ENCODE measurements at places on chromosomes 1 and 21. TPM values are rescaled to one million over a fixed set of nuclear protein-coding genes. Genes with fewer than 3 reads are reported as not detected.

DNA sequence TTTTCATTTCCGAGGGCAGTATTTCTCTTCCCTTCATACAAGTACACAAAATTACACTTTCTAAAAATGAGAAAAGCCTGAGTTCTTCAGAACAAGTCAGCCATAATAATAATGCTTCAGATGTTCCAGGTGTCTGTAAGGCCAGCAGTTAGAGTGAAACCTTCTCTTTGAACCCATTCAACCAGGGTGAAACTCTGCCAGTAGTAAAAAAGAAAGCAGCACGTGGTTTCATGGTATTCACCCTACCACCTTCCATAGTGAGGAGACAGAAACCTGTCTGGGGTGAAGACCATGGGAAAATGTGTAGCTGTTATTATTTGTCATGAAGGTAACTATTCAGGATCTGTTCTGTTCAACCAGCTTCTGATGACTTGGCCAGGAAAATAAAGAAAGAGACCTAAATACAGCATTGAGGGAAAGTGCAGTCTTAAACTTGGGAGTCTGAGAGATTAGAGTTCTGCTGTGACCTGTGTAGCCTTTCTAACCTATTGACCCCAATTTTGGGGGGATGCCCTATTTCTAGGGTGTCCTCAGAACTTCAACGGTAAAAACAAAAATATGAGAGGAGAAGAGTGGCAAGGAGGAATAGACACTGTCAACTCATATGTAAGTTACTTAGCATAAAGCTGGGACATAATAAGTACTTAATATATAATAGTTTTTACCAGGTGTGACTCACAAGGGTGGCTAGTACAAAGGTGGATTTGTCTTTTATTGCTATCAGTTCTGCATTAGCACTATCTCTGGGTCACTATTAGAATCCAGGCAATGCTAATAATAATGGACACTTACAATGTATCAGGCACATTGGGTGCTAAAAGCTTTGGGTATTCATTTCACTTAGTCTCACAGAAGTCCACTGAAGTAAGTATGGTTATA is 70.0 kb upstream of the TNFSF4 start:
- no peak for DNase-seq

Gene KANK4
- polyA plus RNA-seq: 21.2 TPM

- no peak for DNase-seq
These were observed 1381.8 kb downstream of the MRPL39 start for GRCh38 chr21:24225431-24225830.

DNA sequence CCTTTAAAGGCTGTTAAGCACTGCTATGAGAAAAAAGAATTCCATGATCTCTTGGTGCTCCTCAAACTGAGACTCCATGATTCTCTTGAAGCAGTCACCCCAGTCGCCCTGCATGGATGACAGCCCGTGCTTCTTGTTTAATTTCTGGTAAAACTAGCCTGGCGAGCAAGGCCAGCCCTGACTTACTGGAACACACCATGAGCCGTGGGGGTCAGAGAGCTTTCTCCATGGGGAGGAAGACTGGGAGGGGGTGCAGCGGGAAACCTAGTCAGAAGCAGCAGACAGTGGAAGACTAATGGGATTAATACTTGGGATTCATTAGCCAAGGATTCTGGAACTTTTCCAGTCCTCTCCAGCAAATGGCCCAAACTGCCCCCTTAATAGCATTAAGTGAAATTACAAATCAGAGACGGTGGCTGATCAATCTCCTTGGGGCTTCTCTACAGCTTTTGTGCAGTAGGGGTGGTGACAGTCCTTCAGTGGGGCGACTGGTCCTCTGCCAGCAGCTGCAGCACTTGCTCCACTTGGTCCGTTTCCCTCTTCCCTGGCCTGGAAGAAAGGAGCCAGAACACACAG is 57.2 kb upstream of the LRRN2 start:
- DNase-seq: no peak

GRCh38 chr1:31497601-31498000 is 78.7 kb upstream of the TINAGL1 start:
- DNase-seq: no peak

GRCh38 chr1:172084876-172085275 is 243.6 kb downstream of the DNM3 start:
- no peak for DNase-seq

- no peak for DNase-seq
These were observed 43.7 kb upstream of the MAB21L3 start for GRCh38 chr1:116067566-116067890.

DNA sequence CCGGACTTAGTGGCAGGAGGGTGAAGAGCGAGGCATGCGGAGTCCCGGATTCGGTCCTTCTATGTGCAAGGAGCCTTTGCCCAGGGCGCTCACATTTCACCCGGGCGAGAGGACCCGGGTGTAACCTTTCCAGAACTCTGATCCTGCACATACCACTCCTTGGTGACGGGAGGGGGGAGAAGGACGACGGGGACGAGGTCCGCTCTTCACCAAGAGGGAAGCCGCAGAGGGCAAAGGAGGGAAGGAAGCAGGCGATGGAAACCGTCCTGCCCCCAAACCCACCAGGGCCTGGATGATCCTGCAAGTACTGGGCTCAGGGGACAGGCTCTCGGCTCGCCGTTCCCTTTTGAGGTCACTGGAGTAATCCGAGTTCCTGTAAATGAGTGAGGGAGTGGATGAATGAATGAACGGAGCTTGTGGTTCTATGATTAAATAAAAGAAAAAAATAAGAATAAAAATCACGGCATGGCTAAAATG is 993 bp downstream of the SYPL2 start:
- DNase-seq: no peak
